ENCODE measurements at places on chromosomes 2 and 18.

DNA sequence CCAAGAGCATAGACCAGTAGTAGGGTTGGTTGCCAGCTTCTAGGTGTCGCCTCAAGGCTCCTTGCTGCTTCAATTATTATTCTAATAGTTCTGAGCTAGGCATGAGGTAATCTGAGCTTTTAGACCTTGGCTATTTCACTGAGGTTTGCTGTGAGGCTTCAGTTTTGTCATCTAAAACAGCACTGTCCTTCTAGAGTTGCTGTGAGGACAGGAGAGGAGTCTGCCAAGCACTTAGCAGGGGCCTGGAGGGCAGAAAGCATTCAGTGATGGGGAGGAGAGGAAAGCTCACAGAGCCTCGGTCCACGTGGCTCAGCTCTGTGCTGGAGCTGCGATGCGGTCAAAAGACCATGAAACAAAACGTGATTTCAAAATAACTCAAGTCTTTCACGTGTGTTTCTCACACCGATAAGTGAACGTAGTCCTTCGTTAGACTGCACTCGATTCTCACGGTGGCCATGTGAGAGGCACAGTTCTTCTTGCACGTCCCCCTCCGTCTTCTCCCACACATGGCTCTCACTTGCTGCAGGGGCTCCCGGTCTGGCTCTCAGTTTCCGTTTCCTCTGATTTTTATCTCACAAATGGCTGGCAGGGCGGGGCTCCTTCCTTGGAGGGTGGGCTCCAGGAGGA is 113.7 kb downstream of the B3GNT2 start:
- DNase-seq = no peak

GRCh38 chr2:201194097-201194496 is 11.2 kb downstream of the CASP10 start:
- DNase-seq = no peak

- no peak for DNase-seq
Measured at GRCh38 chr2:215847056-215847455, 166.3 kb downstream of the MREG start.

DNA sequence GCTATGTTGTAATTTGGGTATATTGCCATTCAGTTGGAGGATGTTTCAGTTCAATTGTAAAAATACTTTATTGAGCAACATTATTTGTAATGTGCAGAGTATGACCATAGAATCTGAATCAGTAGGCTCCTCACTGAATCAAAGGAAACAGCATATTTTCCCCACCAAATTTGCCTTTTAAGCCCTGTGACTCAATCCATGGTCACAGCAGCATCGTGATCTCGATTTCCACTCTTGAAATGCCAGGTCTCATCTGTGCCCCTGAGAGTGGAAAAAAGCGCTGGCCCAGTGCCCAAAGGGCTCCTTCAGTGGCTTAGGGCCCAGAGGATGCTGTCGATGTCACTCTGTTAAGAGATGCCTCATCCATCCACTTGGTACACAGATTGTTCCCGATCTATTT is 57.5 kb downstream of the FHOD3 start:
- DNase-seq = no peak

DNA sequence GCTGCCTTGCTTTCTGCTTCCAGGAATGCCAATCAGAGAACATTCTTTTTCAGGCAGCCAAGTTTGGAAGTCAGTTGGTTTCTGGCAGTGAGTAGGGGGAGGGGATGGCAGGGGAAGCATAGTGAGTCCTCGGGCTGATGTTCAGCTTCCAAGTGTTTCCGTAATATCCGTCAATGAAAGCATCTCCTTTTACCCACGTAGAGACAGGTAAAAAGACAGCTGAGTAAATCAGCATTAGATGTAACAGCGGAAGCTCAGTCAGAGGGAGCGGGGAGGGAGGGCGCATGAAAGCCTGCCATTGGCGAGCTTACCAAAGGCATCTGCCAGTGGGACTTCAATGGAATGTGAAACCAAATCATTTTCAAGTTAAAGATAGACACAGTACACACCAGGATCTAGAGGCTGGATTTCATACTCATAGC is 117.1 kb upstream of the DTNA start:
- DNase-seq = peak; percentile 50
